ENCODE measurements at places on chromosomes 5 and 9.

DNA sequence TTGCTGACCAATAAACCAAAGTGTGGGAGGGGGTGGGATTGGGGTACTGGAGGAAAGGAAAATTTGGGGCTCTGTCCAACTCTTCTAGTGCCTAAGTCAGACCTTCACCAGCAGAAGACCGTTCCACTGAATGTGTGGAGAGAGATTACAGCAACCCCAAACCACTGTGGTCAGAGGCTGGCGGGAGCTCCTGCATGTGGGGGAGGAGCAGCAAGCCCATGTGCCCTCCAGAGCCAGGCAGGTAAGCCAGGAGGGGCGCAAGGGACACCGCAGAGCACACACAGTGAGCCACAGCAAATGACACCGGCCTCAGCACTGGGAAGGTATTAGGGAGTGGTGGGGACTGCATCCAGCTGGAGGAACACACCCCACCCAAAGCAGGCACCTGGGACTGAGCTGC lies 62.9 kb downstream of the SMIM23 start:
- DNase-seq = no peak

- no peak for DNase-seq
Observed at GRCh38 chr9:126298063-126298801, 28.4 kb upstream of the MVB12B start.

DNA sequence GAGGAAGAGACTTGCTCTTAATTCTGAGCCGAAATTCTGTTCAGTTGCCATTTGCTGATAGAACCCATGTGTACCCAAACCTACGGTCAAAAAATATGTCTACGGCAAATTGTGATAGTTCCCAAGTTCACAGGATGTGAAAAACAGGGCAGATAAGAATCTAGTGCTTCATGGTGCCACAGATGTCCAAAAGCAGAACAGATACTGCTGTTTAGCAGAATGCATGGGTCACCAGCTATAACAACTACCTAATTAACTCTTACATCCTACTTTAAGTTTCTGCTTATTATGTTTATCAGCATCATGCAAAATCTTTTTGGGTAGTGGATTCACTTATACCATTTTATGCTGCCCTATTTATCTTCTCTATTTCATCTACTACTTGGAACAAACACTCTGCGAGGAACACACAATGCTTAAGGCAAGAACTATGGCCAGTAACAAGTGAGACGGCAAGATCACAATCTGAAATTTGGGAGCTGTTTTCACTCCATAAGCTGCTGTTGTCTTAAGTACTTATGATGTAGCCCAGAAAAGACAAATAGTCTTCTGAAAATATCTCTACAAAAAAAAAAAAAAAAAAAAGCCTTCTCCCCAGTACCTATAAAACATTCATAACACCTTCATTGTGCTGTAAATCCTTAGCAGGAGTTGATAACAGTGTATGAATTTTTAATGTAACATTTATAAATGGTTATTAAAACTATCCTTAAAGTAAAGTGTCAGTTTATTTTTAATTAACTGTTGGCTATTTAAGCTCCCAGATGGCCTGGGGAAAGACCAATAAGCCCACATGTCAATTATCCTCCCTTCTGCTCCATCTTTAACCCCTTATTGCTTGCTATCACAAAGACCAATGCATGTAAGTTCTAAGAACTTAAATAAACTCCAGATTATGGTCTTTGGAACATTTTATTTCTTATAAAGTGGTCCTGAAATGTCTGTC lies 232.3 kb downstream of the TLR4 start:
- DNase-seq = no peak

GRCh38 chr9:84436386-84437109 lies 96.0 kb upstream of the SLC28A3 start:
- no peak for DNase-seq

DNA sequence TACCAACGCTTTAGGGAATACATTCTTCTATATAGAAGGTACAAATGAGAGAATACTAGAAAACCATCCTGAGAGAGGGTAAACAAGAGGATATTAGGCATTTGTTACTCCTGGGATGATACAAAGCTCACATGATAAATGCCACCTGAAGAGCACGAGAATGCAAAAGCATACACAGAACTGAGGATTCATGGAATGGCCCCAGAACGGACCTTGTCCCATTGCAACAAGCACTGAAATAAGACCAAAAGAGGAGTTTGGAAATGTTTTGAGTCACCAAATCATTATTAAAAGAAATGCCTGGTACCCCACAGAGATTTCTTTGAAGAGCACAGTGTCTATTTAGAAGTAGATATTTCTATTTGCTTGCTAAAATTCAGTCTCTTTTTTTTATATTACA lies 173.5 kb downstream of the TTC39B start:
- DNase-seq = no peak

DNA sequence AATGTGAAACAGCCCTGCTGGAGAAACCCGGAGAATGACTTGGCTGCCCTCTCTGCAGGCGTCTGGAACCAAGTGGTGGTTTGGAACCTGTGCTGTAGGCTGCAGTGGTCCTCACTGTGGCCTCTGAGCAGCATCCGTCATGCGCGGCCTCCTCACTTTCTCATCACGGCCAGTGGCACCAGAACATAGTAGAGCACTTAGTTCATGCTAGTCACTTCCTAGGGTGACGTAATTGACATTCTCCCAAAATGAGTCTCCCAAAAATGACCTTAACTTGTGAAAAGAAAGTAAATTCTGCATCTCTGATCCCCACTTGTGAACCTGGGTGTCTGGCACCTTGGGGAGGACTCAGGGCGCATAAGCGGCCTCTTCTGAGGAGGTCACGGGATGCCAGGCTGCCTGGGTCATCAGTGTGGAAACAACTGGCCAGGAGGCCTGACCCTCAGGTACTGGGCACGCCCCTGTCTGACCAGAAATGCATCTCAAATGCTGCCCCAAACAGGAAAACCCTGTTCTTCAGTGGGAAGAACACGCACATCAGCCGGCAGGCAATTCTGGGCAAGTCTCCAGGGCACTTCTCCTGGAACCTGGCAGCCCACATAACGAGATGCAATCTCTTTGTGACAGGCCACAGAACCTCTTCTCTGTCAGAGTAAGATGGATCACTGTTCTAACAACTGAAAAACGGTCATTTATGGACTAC lies 36.6 kb upstream of the SPTLC1 start:
- peak; percentile 74 for DNase-seq

DNA sequence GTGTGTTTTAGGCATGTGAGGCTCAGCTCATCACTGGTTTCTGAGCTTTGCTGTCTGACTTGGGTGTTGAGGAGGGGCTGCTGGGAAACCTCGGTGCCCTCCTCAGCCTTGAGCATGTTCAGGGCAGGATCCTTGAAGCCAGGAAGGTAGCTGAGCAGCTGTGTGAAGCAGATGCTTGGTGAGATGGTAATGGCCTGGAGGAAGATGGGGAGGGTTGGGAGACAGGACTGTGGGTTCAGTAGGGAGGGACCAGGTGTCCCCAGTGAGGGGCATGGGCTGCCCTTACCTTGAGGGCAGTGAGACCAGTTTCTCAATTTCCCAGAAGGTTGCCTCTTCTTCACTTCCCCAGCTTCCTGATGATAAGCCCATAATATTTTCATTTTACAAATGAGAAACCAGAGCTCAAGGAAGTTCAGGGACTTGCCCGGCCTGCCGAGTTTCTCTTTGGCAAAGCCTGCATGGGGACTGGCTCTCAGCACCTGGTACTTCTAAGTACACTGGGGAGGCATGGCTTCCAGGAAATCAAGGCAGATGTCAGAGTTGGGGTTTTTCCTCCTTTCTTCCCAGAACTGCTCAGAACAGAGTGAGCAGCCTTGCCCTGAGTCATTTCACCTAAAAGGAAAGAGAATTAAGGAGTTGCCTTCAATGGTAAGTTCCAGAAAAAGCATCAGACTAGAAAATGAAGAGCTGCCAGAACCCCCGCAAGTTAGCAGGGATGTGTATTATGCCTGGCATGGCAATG lies 225.7 kb downstream of the MAST4 start:
- DNase-seq = no peak

GRCh38 chr5:78506261-78507024 lies 142.1 kb downstream of the LHFPL2 start:
- DNase-seq = no peak

DNA sequence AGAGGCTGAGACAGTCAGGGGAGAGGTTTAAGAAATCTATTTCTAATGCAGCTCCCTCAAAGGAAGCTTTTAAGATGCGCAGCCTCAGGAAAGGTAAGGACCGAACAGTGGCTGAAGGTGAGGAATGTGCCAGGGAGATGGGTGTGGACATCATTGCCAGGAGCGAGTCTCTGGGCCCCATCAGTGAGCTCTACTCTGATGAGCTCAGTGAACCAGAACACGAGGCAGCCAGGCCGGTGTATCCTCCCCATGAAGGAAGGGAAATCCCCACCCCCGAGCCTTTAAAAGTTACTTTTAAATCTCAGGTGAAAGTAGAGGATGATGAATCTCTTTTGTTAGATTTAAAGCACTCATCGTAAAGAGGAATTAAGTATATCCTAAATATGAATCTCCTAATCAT lies 8.2 kb downstream of the CAVIN4 start:
- no peak for DNase-seq

DNA sequence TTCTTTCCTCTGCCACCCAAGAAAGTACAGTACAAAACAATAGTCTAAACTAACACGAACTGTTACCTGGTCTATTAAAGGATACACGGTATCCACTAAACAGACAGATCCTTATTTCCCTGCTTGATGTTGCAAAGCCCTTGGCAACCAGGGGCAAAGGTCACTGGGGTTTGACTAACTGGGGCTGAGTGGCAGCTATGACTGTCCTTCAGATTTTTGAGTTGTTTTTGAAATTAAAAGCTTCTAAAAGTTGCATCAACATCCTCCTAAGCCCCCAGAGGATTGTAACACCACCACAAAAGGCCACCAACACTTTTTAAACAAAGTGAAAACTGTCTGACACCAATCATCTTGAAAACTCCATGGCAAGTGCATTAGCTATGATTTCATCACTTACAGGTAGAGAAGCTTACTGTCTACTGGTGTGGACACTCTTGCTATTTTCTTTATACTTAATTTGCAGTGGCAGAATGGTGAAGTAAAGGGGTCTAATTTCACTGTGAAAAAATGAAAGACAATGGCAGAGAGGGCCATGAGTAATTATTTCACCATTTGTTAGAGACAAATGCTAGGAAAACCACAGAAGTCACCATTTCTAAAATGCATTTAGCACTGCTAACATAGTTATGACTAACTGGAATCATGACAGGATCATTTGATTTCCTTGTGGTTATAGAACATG lies 292.4 kb downstream of the EFNA5 start:
- no peak for DNase-seq

DNA sequence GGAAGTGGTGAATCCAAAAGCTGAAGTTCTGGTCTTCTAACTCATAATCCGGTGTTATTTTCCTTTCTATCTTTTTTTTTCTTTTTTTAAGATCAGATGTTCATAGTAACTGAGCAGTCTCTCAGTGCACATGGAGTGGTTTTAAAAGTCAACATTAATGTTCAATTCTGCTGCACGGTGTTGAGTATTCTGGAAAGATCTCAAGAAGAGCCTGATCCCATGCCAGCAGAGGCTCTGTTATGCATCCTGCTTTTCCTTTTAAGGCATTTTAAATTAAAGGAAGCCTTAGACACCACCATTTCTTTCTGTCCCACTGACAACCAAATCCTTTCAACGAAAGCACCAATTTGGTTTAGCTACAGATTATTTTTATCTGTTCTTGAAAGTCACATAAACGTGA lies 33.4 kb downstream of the SEMA5A start:
- DNase-seq = peak; percentile 42

DNA sequence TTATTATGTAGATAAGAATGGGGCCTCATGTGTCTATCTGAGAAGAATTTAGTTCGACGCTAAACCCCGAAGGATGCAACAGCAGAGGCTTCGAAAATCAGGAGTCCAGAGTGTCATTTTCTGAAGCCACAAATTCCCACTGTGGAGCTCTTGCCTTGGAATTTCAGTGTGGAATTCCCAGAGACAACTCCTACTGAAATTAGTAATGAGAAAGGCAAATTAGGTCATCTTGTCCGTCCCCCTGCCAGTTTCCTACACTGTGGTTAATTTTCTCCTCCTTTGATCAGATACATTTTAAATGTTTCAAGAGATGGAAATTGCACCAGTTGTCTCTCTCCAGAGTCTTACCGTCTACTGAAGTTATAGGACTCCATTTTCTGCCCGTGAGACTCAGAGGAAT lies 633.6 kb downstream of the BNC2 start:
- no peak for DNase-seq

GRCh38 chr5:17336054-17336453 lies 118.6 kb downstream of the BASP1 start:
- DNase-seq = no peak

GRCh38 chr9:71001780-71002386 lies 119.5 kb downstream of the TRPM3 start:
- peak; percentile 53 for DNase-seq

GRCh38 chr5:133240425-133241091 lies 188.7 kb downstream of the HSPA4 start:
- DNase-seq = peak; percentile 98

DNA sequence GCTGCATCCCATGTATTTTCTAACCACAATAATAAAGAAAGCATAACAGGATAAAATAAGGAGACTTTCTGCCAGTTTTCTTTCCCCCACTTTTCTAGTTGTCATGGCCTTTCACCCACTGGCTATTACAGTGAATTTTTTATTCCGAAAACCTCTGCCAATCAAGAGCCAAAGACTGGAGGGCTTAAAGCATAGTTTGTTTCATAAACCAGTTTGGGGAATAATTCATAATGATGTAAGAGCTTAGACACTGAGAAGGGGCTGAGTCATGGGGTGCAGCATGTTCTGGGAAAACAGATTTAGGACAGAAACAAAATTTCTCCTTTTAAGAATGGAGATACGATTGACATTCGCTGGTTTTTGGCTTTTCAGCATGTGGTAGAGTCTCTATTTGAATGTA lies 4.4 kb upstream of the GLIPR2 start:
- DNase-seq = peak; percentile 29

GRCh38 chr9:21931428-21931827 lies 62.8 kb downstream of the CDKN2A start:
- no peak for DNase-seq

GRCh38 chr5:154088801-154089200 lies 50.0 kb downstream of the MFAP3 start:
- no peak for DNase-seq

GRCh38 chr5:93415819-93416218 lies 165.2 kb downstream of the NR2F1-AS1 start:
- no peak for DNase-seq

DNA sequence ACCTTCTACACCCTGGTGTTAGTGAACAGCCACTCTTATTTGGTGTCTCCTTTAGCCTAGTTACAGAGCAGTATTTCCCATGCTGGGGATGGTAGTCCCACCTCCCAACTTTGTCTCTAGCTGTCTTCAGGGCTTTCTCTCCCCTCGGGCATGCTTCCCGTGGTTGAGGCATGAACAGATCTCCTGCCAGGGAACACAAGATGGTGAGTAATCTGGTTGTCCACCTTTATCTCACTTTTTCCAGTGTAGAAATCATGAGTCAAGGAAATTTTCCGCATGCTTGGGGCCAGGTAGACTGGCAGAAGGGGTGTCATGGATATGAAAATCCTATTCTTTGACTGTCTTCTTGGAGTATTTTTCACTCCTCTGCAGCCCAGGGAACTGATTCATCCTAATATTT lies 532.9 kb downstream of the ANXA1 start:
- DNase-seq = peak; percentile 61

- no peak for DNase-seq
Observed at GRCh38 chr9:118422508-118422907, 718.3 kb downstream of the TLR4 start.

- DNase-seq = no peak
Observed at GRCh38 chr5:178668579-178668978, 41.7 kb upstream of the CLK4 start.
